Urinary bladder (tissue), 4 donors: ENCODE measurements at places on chromosomes 7 and 10. TPM values are rescaled to one million over a fixed set of nuclear protein-coding genes. Genes with fewer than 3 reads are reported as not detected.

- no peak for DNase-seq
Observed at GRCh38 chr7:2062648-2063047, 170.1 kb downstream of the MAD1L1 start.

DNA sequence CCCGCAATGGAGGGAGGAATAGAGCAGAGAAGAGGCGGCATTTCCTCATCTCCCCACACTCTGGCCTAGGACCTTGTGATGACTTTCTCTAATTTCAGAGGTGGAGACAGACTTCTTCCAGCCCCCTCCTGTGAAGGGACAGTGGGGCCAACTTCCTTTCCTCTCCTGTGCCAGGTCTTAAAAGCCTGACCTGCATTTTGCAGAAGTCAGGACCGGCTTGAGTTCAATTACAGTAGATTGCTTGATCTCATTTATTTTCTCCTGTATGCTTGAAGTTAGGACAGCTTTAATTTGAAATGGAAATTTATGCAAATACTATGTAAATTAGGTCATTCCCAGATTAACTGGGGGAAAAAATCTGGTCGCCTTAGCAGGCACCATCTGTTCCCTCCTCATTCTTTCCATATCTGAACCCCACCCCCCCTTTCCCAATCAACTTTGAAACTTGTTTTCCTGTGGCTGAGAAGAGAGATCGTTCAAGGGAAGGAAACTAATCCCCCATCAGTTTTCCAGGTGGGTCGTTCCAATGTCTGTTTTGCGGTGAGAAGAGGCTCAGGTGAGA lies 57.1 kb downstream of the SYPL1 start:
- no peak for DNase-seq

DNA sequence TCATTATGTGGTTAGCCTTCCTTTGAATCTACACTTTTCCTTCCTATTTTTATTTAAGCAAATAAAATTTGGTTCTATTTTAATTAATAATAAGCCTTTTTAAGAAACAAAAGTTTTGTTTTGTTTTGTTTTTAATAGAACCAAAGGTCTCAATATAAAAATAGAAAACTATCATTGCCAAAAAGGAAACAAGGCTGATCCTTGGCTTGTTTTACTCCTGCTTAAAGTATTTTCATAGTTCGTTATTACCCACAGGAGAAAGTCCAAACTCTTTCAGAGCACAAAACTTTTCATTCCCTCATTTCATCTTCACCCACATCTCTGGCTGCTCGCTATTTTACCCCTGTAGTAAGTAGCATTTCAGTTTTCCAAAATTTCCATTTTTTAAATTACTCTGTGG lies 374.8 kb downstream of the SEMA3D start:
- no peak for DNase-seq

GRCh38 chr10:125084614-125085257 lies 75.6 kb downstream of the CTBP2 start:
- no peak for DNase-seq

DNA sequence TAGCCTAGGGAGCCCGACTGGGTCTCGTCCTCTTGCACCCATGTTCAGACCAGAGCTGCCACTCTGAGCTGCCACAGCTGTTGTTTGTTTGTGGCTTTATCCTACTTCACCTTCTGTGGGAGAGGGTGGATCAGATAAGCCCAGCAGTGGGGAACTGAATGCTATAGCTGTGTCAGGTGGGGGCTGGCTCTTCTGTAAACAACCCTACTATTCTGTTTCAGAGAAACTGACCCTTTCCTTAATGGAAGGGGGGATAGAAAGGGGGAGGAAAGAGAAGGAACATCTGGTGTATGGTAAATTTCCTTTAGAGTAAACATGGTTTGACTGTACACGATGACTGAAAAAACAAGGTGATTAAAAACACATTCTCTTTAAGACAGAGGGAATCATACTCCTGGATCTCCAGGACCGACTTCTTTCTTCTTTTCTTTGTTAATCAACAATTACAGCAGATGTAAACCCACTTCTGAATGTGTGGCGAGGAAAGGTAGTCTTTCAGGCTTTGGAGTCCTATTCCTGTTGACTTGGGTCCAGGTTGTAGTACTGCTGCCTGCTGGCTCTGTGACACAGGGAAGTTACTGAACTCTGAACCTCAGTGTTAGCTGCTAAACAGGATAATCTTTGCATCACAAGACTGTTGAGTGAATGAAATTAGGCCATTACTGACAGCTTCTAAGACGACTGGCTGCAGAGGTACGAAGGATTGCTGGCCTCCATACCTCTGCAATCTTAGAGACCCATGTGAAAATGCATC lies 6.0 kb downstream of the PRXL2A start:
- peak; percentile 61 for DNase-seq

GRCh38 chr7:50474382-50475160 lies 24.4 kb upstream of the FIGNL1 start:
- no peak for DNase-seq

- peak; percentile 37 for DNase-seq
Observed at GRCh38 chr7:117588352-117588794, 108.5 kb downstream of the CFTR start.

DNA sequence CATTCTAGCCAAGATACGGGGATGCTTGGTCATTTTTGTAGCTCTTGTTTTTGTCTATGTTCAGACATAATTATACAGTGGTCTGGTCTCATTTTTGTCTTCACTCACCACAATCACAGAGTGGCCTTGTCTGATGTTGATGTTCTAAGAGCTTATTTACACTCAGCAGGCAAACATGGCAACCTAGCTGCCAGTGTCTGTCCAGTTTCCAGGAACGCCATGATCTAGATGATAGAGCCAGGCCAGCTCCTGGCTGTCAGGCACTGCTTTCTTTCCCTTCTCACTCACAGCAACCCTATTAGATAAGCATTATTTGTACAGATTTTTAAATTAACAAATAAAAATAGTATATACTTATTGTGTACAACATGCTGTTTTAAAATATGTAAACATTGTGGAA lies 98.6 kb upstream of the PHF14 start:
- DNase-seq = no peak

The CLEC5A gene
- 0.38 TPM for polyA plus RNA-seq

The MEIG1 gene
- polyA plus RNA-seq = 0.22 TPM

The MOGAT3 gene
- polyA plus RNA-seq = not detected

- no peak for DNase-seq
Observed at GRCh38 chr10:6239213-6239991, 36.7 kb downstream of the PFKFB3 start.

GRCh38 chr7:149459201-149459539 lies 1.7 kb downstream of the ZNF777 start:
- no peak for DNase-seq

The DGKI gene
- 1.8 TPM for polyA plus RNA-seq

- no peak for DNase-seq
Observed at GRCh38 chr10:133226251-133226808, 3.7 kb upstream of the UTF1 start.

- no peak for DNase-seq
Observed at GRCh38 chr7:150852371-150852905, at the start of gene AOC1. AOC1 (plus strand) TSS chr7:150852517; CDS start chr7:150856471, 3,954 bp downstream.

DNA sequence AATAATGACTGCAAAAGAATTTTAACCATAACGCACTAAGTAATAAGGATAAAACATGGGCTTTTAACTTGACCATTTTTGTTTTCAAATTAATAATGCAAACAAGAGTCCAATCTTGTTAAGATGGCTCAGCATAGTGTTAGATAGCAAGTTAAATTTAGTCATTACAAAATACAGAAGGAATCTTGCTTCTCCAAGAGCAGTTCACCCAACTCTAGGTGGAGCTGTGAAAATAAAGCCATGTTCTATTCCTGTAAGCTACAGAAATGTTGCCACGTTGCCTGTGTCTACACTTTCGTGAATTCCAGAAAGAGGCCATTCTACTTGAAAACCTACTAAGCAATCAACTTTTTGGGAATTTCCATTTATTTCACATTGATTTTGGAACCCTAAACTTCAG lies 191.9 kb downstream of the SFMBT2 start:
- DNase-seq = no peak
